ENCODE measurements at places on chromosomes 1 and 21.

DNA sequence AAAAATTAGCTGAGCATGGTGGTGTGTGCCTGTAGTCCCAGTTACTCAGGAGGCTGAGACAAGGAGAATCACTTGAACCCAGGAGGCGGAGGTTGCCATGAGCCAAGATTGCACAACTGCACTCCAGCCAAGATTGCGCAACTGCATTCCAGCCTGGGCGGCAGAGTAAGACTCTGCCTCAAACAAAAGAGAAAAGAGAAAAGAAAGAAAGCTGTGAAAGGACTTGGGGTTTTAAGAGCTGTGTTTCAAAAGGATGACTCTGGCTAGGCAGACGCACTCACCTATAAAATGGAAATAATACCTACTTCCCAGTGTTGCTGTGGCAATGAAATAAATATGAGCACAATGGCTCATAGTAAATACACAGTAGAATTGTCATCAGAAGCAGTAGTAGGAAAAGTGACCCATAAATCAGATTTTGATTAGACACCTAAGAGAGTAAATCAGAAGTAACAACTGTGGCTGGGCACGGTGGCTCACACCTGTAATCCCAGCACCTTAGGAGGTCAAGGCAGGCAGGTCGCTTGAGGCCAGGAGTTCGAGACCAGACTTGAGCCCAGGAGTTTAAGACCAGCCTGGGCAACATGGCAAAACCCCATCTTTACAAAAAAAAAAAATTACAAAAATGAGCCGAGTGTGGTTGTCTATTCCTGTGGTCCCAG is 45.9 kb upstream of the PUM1 start:
- peak; percentile 73 for DNase-seq

DNA sequence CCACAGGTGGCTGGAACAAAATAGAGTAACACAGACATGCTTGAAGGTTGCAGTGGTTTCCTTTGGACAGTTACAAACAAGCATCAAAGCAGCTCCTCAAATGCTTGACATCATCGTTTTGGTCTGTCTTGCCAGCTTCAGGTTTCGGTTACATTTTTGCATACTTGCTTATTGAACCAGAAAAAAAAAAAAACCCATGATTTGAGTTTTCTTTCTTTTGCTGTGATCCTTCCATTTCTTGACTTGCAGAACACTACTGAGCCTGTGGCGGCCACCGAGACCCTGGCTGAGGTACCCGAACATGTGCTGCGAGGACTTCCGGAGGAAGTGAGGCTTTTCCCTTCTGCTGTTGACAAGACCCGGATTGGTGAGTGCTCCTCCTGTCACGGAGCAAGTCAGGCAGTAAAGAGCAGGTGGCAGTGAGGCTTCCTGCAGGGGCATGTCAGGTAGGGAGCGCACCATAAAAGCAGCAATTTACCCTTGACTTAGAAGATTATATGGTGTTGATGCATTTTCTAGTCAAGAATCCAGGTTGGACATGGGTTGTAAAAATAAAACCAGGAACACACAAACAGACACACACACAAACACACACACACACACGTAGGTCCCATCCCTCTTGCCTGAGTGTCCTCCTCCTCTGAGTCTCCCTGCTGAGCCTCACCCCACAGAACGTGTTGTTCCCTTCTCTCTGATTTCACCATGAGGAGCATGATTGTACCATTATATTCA is 30.9 kb downstream of the PRDM2 start:
- no peak for DNase-seq

DNA sequence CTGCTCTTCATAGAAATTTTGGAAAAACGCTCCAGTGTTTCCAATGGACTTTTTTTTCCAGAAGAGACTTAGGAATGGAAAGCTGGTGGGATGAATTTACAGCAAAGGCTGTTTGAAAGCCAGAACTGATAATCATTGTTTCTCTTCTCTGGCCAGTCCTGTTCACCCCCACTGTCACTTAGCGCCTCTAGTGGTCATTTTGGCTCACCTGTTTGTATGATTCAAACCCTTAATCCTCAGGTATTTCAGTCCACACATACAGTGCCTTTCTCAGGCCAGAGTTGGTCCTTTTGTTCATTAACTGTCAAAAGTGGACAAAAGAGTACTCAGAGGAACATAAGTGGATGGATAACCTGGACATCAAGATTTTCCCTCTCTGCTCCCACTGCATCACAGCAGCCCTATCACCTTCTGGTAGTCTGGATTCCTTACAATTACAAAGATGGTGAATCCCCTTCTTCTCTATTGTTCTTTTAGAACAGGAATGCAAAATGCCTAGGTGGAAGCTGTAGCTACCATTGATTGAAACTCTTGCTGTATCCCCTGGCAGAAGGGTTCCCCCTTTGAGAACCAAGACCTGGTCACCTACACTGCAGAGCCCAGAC is 177.6 kb upstream of the OLFM3 start:
- no peak for DNase-seq

DNA sequence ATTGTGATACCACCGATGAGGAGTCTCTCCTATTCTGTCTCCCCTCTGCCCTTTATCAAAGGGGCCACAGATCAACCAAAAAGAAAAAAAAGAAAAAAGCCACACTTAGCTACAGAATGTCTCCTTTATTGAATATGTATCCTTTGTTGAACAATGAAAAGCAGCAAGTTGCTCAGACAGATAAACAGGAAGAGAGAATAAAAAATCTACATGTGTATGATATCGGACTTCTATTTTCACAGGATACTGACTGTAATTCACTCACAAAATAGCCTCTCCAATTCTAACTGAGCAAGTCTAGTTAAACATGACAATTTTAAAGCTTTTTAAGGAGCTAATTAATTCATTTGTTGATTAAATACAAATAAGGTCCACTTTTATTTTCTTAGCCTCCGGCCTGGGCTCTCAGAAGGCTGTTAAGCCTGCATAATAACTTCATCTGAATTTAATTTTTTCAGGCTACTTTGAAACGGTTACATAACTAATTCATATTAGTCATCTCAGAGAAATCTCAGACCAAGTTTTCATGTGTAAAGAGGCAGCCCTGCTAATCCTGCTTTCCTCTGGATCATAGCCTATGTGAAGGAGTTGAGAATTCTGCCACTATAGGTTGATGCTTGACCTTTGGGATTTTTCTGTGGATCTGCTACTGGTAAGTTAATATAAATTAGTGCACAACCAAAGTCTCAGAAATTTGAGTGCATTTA is 304.1 kb upstream of the NR5A2 start:
- DNase-seq = peak; percentile 4

- DNase-seq = no peak
Observed at GRCh38 chr1:227785805-227786671, 29.4 kb upstream of the PRSS38 start.

DNA sequence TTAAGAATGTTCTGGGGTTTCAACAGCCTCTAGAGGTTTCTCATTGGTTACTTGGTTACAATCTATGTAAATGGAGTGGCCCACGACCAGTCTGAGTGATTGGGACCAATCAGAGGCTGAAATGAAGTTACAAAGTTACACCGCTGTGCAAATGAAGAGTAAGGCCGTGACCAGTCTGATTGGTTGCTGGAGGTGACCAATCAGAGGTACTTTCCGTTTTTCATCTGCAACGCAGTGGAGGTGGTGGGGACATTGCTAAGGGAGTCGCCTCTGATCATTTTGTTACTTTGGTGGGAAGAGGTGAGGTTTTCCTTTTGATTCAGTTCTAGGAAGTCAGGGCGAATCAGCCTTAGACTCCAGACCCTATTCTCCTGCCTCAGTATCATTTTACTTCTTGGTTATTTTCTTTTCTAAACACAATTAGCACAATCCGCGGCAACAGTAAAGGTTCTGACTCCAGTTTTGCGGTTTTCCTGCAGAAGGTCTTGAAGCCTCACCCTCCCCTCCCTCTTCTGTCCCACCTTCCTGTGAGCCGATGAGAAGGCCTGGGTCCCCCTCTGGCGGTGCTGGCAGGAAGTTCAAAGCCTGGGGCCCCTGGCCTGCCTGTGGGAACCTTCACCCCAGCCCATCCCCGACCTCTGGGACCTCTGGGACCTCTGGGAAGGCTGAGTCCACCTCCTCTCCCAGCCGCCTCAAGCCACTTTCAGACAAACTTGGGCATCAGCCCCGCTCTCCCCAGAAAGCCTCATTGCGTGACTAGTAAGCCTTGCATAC is 38.7 kb upstream of the TTC34 start:
- no peak for DNase-seq

DNA sequence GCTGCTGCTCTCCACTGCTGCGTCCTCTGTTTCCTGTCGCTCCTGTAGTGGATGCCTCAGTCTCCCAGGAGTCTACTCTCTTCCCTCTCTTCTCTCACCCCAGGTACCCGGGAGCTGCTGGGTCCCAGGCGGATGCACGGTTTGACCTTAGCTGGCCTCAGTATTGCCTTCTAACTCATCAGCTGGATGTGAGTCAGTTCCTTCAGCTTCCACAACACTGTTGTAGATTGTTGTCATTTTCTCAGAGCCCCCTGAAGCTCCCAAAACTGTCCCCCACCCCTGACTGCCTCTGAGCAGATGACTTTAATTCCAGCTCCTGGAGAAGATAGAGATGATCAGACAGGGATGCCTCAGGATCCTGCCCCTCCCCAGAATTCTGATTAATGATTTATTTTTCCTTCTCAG is 7.2 kb downstream of the CNIH3 start:
- peak; percentile 69 for DNase-seq

GRCh38 chr1:193520472-193520871 is 334.1 kb upstream of the B3GALT2 start:
- no peak for DNase-seq

DNA sequence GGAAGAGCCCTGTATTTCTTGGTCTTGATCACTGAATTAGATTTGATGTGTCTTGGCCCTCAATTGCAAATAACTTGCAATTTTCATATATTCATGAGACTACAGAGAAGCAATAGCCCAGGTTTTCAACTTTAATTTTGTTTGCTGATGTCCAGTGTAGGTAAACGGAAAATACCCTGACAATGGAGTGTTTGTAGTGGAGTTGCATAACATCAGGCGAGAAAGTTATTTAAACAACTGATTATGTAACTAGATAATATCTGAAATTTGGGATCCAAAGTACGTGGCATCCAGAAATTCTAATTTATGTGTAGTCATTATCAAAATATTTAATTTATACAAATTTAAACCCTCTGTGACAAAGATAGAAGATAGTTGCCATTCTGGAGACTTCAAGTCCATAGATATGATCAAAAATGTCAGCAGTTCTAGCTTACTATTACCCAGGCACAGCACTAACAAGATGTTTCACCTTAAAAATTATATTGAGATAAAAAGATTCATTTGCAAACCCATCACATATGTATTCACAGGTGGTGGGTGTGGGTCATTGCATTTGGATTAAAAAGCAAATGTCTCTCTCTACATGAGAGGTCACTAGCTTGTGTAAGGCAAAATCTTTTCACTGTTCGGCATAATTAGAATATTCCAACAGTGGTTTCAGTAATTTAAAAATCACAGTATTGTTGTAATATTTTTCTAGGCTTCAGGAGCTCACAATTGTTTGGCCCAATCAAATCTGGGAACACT is 150.7 kb downstream of the KCTD3 start:
- no peak for DNase-seq

DNA sequence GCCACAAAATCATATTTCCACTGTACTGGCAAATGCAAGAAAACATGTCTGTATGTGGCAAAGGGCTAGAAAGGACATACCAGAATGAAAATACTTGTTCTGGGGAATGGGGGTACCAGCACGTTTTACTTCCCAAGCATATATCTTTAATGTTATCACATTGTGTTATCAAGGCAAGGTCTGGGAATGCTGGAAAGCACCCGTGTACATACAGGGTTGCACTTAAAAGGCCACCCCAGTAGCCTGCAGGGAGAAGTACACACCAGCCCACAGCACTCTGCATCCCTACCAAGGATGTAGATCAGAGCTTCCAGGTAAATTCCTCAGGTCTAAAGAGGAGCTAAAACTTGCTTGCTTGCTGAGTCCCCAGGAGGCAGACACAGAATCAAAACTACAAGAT is 381.8 kb downstream of the RRAGC start:
- no peak for DNase-seq

- no peak for DNase-seq
Observed at GRCh38 chr21:33384841-33385331, 18.3 kb upstream of the IFNGR2 start.

DNA sequence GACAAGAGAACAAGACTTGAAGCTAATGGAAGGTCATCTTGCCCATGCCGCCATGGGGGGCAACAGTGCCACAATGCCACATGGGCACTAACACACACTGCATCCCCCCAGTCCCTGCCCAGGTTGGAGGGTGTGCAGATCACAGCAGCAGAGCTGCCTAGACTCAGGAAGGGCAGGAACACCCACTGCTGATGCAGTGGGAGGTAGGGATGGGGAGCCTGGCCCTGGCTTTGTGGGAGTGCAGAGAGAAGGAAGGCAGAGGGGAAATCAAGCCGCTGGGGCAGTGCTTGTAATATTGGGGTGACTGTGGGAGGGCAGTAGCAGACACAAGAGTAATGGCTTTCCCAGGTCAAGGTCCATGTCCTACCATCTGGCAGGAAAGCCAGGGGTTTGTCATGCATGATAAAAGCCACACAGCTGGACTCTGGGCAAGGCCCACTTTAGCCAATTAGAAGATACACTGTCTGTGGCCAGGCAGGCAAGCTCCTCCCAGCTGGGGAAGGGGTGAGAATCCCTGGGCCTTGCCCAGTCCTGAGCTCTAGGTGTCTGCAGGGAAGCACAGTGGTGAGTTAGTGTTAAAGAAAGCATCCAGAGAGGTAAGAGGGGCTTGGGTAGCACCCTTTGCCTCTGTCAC is 25.4 kb upstream of the MEF2D start:
- no peak for DNase-seq

DNA sequence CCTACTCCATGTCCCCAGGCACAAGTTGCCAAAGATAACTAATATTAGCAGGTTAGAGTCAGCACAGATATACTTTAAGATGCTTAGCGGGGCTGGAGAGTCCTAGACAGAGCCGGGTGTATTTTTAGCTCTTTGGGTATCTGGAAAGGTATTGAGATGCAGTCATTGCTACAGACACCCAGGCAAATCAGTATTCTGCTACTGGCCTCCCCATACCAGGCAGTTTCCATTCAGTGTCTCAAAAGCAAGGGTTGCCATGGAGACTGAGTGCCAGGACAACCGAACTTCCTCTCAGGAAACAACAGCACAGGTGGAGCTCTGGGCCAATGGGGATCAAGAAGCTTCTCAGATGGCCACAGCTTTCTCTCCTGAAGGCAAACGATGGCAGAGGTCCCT is 45.3 kb downstream of the KCNC4 start:
- no peak for DNase-seq

DNA sequence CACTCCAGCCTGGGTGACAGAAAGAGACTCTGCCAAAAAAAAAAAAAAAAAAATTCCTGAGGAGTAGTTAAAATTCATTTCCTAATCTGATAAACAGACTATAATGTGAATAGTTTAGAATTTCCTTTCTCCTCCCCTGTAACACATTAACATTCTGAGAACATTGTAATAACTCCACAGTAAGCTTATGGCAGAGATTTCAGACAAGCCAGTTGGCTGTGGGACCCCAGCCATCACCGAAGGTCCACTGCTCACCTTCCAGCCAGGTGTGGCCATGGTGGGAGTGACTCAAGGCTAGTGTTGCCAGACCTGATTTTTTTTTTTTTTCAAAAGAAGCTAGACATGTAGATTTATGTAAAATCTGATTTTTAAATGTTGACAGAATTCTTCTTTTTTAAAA is 11.8 kb downstream of the KANK4 start:
- no peak for DNase-seq

Data from foreskin fibroblast (primary cell).